ENCODE measurements at places on chromosomes 4 and X.

- DNase-seq, result peak; percentile 67
Observed at GRCh38 chr4:19739101-19739651, 512.5 kb upstream of the SLIT2 start.

DNA sequence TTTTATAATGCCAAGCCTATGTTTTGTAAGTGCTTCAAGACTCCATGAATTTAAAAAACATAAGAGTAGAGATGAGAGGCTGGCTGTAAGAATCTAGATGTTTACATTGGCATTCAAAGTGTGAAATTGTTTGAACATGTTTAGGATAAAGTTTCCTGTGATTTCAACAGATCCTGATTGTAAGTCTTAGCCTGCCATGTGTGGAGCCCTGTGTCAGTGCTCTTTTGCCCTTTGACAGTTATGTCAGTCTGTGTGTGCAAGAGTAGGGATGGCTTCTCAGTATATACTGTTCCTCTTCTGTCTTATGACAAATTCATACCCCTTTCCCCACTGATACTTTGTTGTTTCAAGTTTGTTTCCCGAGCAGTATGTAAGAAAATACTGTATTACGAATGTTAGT lies 68.2 kb downstream of the USP9X start:
- DNase-seq, result no peak

- DNase-seq, result peak; percentile 95
Observed at GRCh38 chr4:99404595-99405287, 30.4 kb downstream of the ADH7 start.

GRCh38 chrX:133928365-133928764 lies 57.0 kb downstream of the GPC3 start:
- no peak for DNase-seq

DNA sequence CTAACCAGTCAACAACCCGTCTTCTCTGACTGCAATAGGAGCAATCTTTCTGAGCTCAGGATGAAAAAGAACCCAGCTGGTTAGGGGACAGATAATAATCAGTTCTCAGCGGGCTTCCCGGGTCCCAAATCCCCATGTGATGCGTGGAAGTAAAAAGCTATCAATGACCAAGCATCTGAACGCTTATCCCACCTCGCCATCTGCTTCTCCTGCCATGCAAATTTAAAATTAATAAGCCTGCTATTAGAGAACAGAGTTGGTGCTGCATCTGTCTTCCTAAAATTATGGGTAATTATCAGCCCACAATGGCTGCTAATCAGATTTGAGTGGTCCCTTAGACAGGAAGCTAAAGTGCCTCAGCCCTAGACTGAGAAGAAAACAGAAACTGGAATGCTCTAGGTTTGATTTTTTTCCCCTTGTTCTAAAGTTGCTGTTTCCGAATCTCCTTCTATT lies 37.5 kb downstream of the AFAP1 start:
- DNase-seq, result no peak

DNA sequence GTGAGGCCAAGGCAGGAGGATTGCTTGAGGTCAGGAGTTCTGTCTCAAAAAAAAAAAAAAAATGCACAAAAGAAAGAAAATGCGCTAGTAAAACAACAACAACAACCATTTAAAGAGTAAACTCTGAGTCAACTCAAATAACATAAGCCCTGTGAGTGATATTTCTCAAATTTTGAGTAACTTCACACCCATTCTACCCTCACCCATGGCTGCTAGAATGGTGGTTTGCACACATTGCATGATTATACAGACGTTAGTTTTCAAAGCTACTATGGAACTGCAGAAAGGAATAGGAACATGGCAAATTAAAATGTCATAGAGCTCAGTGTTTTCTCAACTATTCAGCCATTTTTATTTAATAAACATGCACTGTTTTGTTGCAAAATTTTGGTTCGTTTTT lies 145.9 kb downstream of the OPHN1 start:
- no peak for DNase-seq

DNA sequence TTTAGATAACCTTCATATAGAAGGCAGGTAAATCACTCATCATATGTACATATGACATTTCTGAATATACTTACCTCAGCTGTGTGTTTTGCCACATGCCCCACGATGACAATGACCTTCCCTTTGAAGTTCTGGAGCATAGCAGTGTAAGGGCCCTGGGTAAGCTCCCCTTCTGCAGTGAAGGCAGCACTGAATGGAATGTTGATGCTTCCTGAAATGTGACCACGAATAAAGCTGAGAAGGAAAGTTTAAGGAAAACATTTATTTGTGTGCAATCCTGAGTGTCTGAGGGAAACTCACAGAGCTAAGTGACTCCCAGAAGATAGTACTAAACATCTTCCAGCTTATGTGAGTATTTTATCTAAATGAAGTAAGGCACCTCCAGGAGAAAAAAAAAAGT lies 200.1 kb downstream of the NPNT start:
- no peak for DNase-seq

DNA sequence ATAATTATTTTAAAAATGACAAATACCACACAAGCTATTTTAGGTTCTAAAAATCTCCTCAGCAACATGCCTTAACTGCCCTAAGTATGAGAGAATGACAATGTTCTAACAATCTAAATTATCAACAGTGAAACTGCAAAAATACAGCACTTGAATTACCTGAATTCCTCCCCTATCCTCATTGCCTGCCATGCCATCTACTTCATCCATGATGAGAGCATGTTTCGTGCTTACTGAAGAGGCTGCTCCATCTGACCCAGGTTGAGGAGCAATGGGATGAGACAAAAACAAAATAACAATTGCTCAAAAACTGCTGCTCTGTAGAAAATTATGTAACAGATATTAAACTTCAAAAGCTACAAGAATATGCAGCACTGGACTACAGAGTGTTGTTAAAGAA lies 63.3 kb downstream of the RFC1 start:
- DNase-seq, result no peak

GRCh38 chr4:6961496-6962210 lies 52.0 kb downstream of the TBC1D14 start:
- DNase-seq, result no peak

GRCh38 chr4:127196655-127197352 lies 436.0 kb upstream of the INTU start:
- DNase-seq, result no peak

GRCh38 chr4:126582737-126583136 lies 1050.0 kb upstream of the INTU start:
- no peak for DNase-seq

DNA sequence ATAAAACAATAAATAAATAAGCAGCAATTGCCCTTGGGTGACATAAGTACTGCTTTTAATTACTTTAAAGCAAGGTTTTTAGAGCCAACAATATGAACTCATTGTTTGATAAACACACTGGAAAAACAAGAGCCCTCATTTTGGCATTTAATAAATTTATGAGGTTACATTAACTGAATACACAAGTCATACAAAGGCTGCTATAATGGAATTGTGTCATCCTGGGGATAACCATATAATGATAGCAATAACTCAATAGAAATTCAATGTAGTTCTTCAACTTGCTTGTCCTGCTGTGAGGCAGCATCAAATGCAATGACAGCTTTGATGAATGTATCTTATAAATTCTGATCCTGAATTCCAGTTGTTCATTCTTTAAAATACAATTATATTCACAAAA lies 1512.5 kb downstream of the STIM2 start:
- DNase-seq, result no peak

- peak; percentile 75 for DNase-seq
Observed at GRCh38 chr4:184745831-184746795, 12.2 kb upstream of the CENPU start.

DNA sequence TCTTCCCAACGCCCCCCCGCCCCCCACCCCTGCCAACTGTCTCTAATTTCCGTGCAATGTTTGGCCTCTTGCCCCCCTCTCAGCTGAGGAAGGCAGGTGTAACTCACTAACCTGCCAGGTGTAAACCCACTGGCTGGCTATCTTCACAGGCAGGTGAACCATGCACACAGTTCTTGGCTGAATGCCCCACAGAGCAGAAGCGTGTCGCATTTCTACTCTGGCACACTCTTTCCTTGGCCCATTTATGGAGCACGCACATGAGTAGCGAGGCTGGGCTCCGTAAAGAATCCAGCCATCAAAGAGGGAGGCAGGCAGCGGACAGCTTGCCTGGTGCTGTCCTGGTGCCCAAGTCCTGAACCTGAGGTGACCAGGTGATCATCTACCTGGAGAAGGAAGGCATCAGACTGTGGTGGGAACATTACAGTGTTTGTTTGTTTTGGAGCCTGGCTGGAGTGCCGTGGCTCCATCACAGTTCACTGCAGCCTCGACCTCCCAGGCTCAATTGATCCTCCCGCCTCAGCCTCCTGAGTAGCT lies 39.2 kb upstream of the CRMP1 start:
- no peak for DNase-seq

GRCh38 chr4:83285055-83285407 lies 433 bp upstream of the COQ2 start:
- DNase-seq, result peak; percentile 43

GRCh38 chr4:46258431-46258830 lies 131.5 kb downstream of the GABRA2 start:
- no peak for DNase-seq

DNA sequence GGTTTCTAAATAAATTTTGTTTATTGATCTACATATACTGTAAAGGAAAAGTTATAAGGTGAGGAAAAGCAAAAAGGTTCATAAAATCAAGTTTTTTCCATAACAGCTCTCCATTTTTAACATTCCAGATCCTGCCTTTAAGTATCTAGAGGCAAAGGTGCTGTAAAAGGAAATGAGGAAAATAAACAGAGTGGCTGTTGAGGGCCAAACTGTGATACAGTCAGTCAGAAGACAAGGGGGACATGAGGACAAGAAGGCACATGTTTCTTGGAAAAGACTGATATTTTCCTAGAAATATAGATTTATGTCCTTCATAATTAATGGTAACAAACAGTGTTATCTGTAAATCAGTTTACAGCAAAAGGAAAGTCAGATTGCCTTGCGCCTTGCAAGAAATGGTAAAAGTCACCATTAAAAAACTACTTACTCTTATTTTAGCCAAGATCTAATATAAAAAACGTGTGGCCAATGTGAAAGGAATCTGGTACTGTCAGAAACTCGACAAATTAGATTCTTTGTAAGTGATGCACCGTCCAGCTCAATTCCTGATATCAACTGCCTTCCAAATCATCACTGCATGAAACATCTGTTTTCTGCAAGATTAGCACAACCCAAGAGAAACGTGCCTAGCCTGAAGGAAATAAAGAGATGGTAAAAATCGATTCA lies 34.0 kb upstream of the VEGFD start:
- no peak for DNase-seq

DNA sequence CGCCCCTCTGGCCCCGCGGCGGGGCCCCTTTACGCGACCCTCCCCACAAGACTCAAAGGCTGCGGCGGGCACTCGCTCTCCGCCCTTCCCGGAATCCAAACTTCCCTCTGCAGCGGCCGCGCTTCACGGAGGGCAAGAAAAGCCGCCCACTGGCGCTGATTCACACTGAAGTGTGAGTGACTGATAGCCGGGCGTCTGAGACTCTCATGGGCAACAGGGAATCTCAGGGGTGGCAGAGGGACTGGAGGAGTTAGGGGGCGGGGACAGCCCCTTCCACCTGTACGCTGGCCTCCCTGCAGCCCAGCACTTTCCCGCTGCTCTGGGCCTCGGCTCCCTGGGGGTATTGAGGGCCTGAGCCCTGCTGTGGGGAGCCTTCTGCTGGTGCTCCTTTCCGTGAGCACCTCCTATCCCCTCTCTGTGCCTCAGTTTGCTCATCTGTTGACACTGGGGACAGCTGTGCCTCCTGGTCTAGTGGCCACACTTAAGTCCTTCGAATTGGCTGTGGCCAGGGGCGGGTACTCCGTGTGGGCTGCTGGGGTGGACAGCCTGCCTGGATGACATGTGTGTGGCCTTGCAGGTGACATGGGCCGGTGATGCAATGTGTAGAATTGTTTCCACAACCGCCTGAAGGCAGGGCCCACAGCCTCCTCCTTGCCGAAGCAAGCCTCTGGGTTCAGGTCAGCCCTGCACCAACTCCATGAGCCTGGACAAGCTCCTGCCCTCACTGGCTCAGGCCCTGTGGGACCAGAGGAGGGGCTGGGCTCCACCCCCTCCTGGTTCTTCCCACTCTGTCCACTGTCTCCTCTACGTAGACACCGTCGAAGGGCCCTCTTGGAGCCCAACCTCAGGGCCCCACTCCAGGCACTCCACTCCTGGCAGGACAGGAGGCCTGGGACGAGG lies 951 bp downstream of the SH3BP2 start:
- peak; percentile 34 for DNase-seq

DNA sequence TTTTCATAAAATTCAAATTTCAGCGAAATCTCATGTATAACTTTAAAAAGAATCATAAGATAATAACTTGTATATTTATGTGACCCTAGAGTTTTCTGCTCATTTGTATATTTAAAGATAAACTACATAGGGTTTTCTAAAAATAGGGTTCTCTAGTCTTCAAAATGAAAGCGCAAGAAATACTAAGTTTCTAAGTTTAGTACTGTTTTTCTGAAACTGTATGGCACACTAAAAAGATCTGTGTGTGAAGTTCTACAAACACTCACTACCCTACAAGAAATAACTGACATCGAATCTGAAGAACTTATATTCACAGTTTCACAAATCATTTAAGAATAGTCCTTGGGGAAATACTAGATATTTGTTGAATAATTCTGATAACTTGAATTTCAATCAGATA lies 38.7 kb upstream of the NDST4 start:
- no peak for DNase-seq

DNA sequence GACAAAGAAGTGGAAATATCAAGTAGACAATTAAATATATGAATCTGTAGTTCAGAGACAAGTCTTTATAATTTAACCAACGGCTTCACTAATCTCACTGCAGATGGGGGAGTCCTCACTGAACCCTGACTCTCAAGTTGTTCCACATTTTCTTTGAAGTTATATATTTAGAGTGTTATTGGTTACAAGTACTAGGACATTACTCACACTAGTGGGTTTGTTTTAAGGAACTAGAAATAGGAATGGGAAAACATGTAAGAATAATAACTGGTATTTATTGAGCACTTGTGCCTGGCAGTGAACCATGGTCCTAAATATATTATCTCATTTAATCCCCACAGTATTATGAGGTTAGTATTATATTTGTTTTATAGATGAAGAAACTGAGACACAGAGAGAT lies 22.0 kb downstream of the MND1 start:
- DNase-seq, result no peak

- DNase-seq, result peak; percentile 70
Observed at GRCh38 chr4:105741548-105741947, 33.0 kb downstream of the GSTCD start.

GRCh38 chr4:111662496-111662895 lies 482.8 kb upstream of the FAM241A start:
- DNase-seq, result no peak

- DNase-seq, result no peak
Observed at GRCh38 chr4:185849664-185850550, 37.9 kb upstream of the SORBS2 start.

Data from stromal cell of bone marrow (primary cell).